ENCODE measurements at places on chromosomes 4 and X.

- no peak for DNase-seq
These were observed 50.1 kb upstream of the CDKN2AIP start for GRCh38 chr4:183394166-183394951.

DNA sequence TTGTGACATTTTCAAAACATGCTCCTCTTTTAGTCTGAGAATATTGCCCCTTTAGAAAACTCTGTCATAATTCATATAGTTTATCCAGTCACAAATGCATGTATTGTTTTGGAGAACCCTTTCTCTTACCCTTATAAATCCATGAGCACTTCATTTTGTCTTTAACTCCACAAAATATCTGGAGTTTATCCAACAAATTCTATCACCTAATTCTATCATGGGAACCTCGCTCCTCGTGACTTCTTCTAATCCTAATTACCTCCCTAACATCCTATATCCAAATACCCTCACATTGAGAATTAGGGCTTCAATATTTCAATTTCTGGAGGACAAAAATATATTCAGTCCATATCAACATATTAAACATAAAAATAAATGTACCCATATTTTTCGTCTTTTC lies 1565.9 kb downstream of the ARAP2 start:
- no peak for DNase-seq

DNA sequence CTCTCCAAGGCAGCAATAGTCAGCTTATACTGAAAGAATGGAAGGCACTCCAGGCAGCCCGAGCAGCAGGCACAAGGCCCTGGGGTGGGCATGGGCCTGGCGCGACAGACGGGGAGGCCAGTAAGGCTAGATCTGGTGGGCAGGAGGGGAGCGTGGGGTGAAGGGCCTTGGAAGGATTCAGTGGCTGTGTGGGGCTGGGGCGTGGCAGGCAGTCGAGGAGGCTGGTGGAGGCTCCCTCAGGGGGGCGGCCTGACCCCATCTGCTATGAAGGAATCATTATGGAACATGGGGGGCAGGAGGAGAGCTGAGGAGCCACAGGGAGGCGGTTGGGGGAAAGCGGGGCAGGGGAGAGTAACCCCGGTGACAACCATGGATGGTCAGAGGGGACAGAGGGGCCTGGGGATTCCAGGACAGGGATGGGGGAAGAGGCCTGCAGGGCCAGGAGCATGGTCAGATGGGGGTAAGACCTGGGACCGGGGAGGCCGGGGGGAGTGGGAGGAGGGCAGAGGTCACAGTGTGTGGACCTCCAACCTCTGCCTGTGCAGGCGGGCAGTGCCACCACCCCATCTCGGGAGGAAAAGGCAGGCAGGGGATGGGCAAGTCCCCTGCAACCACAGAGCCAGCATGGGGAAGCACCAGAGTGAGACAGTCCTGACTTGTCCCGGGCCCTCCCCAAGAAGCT lies 70.3 kb downstream of the ACOX3 start:
- no peak for DNase-seq

- DNase-seq: no peak
These were observed 78.2 kb upstream of the LHFPL1 start for GRCh38 chrX:112757946-112758345.

DNA sequence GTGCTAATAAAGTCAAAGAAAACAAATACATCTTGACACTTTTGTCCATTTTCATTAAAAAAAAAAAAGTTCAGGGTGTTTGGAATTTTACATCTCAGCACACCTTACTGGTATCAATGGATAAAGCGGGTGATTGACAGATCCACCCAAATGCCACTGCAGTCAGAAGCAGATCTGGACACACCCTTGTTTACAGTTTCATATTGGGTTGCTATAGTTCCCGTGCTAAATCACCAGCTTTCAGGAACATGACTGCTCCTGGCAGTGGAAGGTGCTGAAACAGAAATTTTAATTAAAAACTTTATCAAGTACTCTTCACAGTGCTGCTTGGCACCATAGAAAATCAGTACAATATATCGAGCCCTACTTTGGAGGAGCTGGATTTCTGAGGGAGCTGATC lies 116.3 kb downstream of the STOX2 start:
- DNase-seq: no peak

- no peak for DNase-seq
These were observed 73.6 kb downstream of the DHRSX start for GRCh38 chrX:2427147-2427546.

GRCh38 chr4:25743971-25744370 lies 88.3 kb downstream of the SLC34A2 start:
- DNase-seq: no peak

- DNase-seq: no peak
These were observed 3.6 kb downstream of the CASP6 start for GRCh38 chr4:109699553-109700225.
